ENCODE measurements at places on chromosomes 4 and X. TPM values are rescaled to one million over a fixed set of nuclear protein-coding genes. Genes with fewer than 3 reads are reported as not detected.

Gene GPM6B
- total RNA-seq, result 17.5 TPM

Gene BOD1L1
- 42.9 TPM for total RNA-seq

Gene ZNF330
- 29.7 TPM for total RNA-seq

Gene ZFP42
- total RNA-seq, result 1.4 TPM

Gene GLRB
- 2.4 TPM for total RNA-seq

GRCh38 chr4:40825014-40825838 is 75.5 kb downstream of the NSUN7 start:
- DNase-seq, result no peak

GRCh38 chr4:78876568-78877320 is 62.5 kb downstream of the PAQR3 start:
- no peak for DNase-seq

- no peak for DNase-seq
Observed at GRCh38 chr4:99207911-99208718, 10.9 kb downstream of the ADH6 start.

GRCh38 chr4:162685410-162685809 is 481.3 kb downstream of the NAF1 start:
- DNase-seq, result no peak

DNA sequence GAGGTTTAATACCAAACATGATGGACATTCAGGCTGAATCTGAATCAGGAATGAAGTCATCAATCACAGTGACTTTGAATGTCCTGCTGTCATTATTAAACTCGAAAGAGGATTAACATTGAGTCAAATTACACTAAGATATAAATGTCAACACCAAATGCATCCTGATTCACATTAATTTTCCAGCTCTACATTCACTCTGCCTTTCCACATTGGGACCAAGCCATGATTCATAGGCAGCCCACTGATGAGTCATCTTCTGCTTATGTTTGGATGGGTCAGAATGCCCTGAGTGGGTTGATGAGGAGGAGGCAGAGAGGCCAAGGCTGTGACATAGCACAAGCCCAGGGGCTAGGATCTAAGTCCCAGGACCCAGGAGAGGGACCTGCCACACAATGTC is 247.6 kb upstream of the RPS6KA3 start:
- DNase-seq, result no peak

- no peak for DNase-seq
Observed at GRCh38 chr4:121736735-121737351, 28.1 kb downstream of the SMIM43 start.

- no peak for DNase-seq
Observed at GRCh38 chr4:125091-125771, 930 bp downstream of the ZNF718 start.

GRCh38 chr4:151031831-151032605 is 16.9 kb upstream of the LRBA start:
- DNase-seq, result no peak

- DNase-seq, result no peak
Observed at GRCh38 chr4:71732706-71733105, 51.2 kb downstream of the GC start.

DNA sequence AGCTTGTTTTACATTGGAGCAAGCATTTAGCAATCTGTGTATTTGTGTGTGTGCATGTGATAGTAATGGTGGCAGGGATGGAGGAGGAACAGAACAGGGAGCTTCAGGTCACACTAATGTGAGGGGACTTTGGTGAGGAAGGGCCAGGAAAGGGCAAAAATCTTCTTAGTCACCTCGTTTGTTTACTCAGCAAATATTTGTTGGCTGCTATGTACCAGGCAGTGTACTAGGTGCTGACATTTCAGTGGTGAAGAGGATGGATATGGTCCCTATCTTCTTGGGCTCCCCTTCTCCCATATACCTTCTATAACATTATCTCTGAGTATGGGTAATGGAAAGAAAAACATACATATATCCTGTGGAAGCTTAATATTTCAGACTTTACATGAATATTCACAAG is 48.5 kb upstream of the HDAC8 start:
- no peak for DNase-seq

- no peak for DNase-seq
Observed at GRCh38 chr4:188682321-188682720, 543.1 kb downstream of the TRIML1 start.

GRCh38 chrX:46866726-46867125 is 29.9 kb downstream of the RP2 start:
- no peak for DNase-seq

DNA sequence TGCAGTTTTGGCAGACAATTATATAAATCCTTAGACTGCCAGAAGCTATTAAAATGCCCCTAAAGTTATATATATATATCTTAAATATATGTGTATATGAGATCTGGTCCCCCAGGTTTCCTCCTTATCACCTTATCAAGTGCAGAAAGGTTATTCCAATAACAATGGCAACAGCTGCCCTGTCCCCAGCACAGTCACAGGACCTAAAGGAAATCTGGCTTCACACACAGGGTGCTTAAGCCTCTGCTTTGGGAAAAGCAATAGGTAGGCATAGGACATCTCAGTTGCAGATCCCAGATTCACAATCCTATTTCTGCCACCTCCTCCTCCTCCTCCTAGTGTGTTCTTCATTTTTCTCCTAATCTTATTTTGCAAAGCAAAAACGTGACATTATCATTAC is 5.8 kb downstream of the SLC25A53 start:
- DNase-seq, result no peak

DNA sequence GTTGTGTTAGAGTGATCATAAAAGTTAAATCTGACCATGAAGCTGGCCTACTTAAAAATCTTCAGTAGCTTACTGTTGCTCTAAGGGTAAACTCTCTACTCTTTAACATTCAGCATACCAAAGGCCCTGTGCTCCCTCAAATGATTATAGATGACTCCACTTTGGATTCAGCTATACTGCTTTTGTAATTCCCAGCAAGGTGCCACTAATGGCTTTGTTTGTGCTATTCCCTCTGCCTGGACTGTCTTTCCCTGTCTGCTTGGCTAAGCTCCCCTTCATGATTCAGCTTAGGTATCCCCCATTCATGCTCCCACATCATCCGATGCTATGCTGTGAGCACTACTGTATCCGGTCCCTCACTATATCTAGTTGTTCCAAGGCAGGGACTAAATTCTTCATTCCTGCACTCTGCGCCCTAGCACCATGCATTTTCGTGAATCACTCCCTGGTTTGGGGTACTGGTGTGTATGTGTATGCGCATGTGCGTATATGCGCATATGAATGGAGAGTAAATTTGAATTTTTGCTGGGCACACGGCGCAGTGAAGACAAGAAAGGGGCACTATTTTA is 453 bp upstream of the PBDC1 start:
- no peak for DNase-seq

DNA sequence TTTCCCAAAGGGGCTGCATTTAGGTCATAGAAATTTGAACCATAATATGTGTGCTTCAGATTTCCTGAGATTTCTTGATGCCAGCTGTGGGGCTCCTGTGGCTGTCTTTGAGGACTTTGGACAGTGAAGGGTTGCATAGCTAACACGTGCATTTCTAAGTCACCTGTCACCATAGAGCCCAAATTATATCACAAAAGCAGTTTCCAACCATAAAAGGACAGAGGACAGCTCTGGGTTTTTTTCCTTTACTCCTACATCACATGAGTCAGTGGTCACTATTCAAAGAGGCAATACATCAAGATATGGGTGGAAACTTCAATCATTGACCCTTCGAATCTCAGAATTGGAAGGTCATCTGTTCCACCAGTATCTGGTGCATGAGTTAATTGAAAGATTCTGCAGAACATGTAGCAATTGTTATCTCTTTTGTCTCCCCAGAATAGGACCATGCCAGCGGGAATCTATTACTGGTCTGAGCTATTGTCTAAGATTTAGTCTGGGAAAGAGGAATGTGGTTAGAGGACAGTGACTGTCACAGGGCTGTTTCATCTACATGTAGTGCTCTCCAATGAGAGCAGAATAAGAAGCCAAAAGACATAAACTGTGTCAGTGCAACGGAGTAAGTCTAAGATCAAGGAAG is 133.5 kb downstream of the AASDH start:
- DNase-seq, result no peak

DNA sequence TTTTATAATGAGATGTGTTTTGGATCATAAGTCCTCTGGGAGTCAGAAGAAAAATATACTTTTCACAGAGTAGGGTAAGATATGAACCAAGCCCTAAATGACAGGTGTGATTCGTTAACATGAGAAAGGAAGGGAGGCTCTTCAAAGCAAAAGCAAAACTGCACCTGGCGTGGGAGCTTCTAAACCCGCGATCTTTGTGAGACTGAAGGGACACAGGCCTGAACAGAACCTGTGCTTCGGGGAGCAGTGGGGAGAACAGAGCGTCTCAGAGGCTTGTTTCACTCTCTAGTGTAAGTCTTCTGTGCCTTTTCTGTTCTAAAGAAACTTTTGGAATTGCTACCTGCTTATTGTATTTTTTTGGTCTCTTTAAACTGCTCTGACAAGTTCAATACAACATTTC is 30.2 kb upstream of the CYP4V2 start:
- no peak for DNase-seq

GRCh38 chrX:49838374-49838773 is 9.3 kb downstream of the PAGE4 start:
- peak; percentile 2 for DNase-seq

DNA sequence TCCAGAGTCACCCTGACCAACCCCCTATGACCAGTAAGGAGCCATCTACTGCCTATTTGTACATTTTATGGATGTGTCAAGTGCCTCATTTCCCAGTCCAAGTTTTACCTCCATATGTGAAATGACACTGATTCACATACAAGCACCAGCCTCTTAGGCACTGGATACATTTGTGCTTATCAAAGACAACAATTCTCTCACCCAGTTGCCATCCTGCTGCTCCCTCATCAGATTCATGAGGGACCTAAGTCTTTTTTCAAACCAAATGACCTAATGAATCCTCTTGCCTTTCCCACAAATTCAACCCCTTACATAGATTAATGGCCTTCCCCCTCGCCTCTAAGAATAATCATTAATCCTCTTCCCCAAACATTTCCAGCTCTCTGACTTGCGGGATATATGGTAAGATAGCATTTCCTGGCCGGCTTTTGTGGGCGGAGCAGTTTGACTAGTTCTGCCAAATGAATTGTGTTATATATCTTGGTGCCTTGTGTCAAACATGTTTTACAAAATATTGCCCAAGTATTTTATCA is 233.9 kb downstream of the ARAP2 start:
- no peak for DNase-seq

- no peak for DNase-seq
Observed at GRCh38 chr4:74830928-74831327, 36.6 kb upstream of the BTC start.

DNA sequence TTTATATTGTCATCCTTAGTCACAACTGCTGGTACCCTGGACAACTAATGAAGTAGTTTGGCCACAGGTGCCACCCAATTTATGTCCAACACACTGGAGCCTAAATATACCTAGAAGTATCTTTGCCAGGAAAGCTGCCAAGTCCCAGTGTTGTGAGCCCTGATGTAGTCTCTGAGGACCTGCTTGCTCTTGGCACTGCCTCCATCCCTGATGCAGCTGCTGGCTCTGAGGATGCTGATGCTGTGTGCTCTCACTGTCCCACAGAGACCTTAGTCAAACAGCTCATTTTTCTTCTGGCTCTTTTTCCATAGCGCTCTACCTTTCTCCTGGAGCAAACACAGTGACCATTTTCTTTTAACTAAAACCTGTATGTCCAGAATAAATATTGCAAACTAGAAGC is 1535.4 kb upstream of the ADGRL3 start:
- no peak for DNase-seq

GRCh38 chr4:52711272-52711671 is 40.0 kb downstream of the ERVMER34-1 start:
- no peak for DNase-seq

DNA sequence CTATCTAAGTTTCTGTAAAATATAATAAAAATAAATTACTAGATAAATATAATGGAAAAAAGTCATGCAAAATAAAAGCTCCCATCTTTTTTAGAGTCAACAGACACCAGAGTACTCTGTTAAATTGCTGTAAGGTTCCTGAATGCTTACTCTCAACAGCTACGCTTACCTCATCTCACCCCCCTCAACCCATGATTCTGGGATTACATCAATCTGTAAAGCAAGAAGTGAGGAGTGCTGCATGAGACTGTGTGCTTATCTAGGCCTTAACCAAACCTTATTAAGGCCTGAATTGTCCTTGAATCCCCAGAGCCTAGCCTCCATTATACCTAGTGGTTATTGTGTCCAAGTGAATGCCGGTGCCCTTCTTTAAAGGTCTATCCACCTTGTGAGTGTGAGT is 735.8 kb downstream of the RPA4 start:
- DNase-seq, result no peak

DNA sequence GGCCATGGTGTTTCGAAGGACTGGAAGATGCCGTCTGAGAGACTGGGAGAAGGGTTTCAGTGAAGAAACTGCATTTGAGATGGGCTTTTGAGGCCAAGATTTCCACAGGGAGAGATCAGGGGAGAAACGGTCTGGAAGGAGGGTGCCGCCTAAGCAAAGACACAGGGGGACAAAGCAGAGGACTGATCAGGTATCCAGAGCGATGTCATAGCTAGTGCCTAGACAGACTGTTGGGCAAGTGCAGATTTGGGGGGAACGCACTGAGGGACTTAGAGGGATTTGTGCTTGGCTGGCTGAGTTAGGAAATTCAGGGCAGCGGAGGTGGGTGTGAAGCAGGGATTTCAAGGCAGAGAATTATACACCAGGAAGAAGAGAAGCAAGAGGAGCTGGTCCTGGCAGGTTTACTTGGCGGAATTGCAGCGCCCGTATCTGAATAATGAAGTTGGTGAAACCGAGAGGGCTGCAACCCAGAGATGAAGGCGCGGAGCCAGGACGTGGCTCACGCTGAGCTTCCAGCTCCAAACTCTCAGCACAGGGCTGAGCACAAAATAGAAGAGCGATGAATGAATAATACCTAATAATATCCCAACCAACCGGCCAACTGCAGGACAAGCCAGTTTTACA is 106.9 kb downstream of the MAML3 start:
- no peak for DNase-seq

- DNase-seq, result no peak
Observed at GRCh38 chr4:38153387-38153760, 193.2 kb downstream of the PTTG2 start.

DNA sequence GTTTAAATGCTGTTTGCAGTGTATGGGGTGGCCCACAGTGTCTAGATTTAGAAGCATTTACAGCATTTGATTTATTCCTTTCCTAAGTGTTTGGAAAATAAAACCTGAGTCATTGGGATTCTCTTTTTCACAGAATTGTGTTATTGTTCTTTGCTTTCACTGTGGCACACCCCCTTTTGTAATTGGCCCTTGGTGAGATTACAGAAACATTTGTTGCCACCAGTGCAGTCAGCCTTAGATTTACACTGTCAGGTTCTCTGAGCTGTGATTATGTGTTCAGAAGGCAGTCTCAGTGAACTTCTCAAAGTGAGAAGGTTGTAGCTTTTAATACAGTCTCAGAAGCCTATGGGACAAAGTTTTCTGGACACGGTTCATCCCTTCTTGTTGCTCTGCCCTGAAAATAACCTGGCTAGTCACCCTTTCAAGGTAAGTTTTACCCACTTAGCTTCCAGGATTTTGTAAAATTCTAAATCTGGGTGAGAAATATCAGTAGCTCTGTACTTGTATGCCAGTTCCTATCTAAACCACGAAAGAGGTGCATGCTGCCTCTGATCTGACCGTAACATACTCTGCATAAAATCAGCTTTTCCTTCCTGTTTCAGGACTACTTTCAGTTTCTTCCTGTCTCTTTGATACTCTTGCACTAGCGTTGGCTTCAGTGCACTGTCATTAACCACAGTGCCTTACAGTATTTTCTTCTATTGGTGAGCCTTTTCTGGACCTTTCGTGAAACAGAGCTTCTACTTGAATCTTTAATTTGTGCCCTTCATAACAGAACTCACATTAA is 12.6 kb downstream of the RUFY3 start:
- no peak for DNase-seq

- no peak for DNase-seq
Observed at GRCh38 chr4:60709061-60709460, 491.1 kb upstream of the ADGRL3 start.

- DNase-seq, result peak; percentile 1
Observed at GRCh38 chrX:73214426-73215094, at the start of gene NAP1L2. TSS of gene NAP1L2 (minus strand) at chrX:73214851. CDS start at chrX:73214492, 359 bp downstream.

Measured in skin of body (tissue), 3 donors.